Activated naive CD4-positive, alpha-beta T cell treated with Interleukin-2 at 50 U/mL for 16 hours (primary cell): ENCODE measurements at places on chromosomes 11 and 22.

DNA sequence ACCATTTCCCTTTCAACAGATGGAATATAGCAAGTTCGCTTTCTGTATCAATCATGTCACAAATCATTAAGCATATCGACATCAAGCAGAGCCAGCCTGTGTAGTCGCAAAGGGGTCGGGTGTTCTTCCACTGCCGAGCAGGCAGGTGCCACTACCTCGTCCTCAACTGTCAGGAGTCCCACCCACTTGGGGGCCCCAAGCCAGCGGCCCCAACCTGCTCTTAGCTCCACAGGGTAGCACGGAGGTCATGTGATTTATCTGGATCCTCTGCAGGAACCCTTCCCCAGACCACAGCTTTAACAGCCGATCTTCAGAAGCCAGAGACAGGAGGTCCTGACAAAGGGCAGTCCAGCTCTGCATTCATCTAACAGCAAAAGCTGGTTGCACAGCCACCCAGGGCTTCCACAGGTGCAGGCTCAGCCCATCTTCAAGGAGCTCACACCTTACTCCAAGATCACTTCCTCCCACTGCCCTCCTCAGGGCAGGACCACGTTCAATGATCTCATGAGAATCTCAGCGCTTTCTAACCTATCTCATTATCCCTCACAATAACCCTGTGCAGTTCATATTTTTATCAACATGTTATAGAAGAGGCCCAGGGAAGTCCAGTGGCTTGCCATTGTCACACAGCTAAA lies 110.2 kb downstream of the TRIM29 start:
- no peak for DNase-seq

DNA sequence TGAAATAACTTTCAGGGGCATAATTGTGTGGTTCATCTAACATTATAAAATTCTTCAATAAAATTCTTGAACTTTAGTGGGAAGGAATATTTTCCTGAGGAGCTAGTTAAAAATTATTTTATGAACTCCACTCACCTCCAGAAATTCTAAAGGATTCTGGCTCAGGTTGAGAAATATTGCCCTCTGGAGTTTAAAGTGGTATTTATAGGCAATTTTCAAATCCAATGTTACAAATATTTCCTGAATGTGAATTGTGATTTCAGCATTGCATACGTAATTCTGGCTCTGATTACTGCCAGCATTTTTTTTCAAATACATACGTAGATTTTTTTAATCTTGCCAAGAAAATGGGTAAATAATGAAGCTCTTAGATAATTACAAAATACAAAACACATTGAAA lies 598.2 kb upstream of the ANO3 start:
- DNase-seq, result no peak

- no peak for DNase-seq
These were observed 14.9 kb downstream of the RAC2 start for GRCh38 chr22:37229012-37229804.

DNA sequence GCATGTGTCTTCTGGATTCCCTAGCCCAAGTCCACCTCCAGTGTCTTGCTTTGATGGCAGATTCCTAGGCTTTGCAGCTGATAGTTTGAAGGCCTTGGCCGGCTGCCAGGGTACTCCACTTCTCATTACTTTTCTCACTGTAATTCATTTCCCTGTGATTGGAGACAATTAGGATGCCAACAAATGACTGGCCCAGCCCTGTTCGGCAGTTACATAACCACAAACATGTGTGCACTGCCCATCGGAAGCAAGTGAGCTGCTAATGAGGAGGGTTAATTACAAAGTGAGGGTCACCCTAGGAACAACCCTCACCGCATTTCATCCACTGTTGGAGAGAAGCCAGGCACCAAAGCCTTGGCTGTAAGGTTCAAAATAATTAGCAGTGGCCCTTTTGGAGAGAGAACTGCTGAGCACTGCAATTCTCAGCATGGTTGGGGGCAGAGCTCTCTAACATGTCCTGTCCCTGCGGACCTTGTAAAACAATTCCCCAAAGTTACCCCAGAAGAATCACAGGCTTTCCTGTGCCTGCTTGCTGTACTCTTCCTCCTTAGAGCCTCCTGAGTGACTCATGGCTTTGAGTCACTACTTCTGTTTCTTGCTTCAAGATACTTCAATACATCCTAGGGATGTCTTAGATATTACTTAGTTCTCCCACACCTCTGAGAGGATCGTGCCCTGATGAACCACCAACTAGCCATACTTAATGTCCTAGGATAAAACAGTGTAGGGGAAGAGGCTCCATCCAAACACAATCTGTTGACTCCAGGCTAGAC lies 109.7 kb upstream of the GALNT18 start:
- DNase-seq, result no peak

DNA sequence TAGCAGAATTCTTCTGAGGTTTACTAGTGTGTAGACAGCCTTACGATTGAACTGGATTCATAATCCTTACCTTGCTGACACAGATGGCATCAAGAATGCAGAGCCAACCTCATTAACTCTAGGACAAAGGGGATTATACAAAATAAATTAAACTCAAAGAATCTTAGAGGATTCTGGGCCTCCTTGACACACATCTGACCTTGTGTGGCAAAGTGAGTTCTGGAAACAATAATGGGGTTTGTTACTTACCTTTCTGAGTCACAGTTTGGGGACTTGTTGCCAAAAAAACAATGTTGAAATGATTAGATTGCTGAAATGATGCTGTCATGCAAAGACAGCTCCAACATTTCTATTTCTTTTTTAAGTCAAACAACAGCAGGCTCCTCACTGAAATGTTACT lies 179.1 kb upstream of the ISX start:
- no peak for DNase-seq
